T follicular helper cell (primary cell): ENCODE measurements at places on chromosomes 2 and 18.

- DNase-seq = no peak
These were observed 6.1 kb downstream of the TMEM163 start for GRCh38 chr2:134712736-134713135.

DNA sequence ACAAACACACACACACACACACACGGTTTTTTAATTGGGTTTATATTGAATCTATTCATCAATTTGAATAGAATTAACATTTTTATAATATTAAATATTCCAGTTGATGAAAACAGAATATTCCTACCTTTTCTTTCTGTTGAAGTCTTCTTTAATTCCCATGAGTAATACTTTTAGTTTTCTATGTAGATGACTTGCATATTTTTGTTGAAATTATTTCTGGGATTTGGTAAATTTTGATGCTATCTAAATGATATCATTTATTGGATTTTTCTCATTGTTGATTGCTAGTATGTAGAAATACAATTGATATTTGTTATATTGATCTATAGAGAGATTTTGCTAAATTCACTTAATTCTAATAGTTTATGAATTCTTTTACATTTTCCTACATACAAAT lies 12.8 kb upstream of the TCF7L1 start:
- no peak for DNase-seq

DNA sequence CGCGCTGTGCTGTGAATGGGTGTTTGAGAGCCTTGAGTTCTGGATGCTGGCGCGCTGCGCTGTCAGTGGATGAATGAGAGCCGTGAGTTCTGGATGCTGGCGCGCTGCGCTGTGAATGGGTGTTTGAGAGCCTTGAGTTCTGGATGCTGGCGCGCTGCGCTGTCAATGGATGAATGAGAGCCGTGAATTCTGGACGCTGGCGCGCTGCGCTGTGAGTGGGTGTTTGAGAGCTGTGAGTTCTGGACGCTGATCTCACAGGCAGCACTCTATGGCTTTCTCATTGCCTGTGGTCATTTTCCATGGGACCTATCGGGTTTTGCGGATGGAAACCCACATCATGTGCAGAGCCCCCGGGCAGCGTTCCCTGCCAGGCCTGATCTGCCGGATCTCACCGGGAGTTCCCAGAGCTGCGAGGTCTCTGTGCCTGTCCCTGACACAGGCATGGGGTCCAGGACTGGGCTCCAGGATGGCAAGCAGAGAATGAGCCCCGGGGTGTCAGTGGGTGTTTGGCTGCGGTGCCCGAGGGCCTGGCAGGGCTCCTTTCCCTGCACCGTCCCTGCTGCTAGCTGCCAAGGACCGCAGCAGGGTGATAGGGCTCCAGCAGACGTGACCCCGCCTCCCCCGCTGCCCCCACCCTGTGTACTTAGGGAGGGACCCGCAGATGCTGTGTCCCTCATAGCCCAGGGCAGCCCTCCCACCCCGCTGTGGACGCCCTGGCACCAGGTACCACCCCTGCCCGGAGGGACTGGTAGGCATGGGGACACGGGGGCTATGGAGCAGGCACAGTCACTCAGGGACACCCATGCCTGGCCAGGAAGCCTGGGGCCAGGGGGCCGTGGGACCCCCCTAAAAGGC lies 9.7 kb downstream of the PDCD1 start:
- DNase-seq = no peak

- DNase-seq = no peak
These were observed 15.7 kb downstream of the DYNC1I2 start for GRCh38 chr2:171702781-171703556.

- no peak for DNase-seq
These were observed 178.3 kb downstream of the TRIB2 start for GRCh38 chr2:12895017-12895416.

DNA sequence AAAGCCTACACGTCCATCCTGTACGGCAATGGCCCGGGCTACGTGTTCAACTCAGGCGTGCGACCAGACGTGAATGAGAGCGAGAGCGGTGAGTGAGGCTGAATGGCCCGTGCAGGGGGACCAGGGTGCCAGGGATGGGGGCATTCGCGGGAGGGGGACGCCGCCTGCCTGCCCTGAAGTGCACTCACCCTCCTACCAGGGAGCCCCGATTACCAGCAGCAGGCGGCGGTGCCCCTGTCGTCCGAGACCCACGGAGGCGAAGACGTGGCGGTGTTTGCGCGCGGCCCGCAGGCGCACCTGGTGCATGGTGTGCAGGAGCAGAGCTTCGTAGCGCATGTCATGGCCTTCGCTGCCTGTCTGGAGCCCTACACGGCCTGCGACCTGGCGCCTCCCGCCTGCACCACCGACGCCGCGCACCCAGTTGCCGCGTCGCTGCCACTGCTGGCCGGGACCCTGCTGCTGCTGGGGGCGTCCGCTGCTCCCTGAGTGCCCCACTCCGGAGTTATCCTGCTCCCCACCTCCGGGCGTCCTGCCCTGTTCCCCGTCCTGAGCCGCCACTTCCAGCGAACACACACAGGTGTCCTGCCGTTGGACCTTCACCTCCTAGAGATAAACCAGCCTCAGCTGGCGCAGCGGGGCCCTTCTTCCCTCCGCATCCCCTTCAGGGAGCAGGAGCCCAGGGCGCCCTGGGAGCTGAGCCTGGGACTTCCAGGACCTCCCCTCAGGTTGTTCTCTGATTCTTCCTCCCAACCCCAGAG lies 2.9 kb downstream of the ALPI start:
- no peak for DNase-seq

- DNase-seq = no peak
These were observed 846.2 kb downstream of the SLC4A3 start for GRCh38 chr2:220473611-220474010.

GRCh38 chr2:63049970-63050333 lies 678 bp upstream of the OTX1 start:
- DNase-seq = no peak

DNA sequence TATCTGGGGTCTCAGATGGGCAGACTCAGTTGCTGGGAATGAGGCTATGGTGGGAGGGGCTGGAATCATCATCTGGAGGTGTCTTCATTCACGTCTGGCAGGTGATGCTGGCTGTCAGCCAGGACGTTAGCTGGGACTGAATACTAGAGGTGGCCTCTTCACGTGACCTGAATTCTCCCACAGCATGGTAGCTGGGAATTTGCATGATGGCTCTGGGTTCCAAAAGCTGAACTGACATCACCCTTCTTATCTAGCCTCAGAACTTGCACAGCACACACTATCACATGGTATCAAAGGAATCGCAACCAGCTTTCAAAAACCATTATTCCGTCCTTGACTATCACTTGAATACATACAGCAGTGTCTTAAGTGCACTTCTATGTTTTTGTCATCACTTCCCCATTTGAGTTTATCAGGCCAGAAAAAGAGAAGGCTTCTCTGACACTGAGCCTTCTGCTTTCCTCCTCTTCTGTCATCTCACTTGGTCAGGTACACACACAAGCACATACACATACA lies 53.0 kb upstream of the LRP2 start:
- DNase-seq = no peak

- DNase-seq = no peak
These were observed 108.9 kb upstream of the ITGA4 start for GRCh38 chr2:181348107-181348837.

- DNase-seq = no peak
These were observed 22.5 kb upstream of the ST8SIA3 start for GRCh38 chr18:57329856-57330255.

GRCh38 chr2:213306316-213306942 lies 22.2 kb downstream of the SPAG16 start:
- DNase-seq = no peak

DNA sequence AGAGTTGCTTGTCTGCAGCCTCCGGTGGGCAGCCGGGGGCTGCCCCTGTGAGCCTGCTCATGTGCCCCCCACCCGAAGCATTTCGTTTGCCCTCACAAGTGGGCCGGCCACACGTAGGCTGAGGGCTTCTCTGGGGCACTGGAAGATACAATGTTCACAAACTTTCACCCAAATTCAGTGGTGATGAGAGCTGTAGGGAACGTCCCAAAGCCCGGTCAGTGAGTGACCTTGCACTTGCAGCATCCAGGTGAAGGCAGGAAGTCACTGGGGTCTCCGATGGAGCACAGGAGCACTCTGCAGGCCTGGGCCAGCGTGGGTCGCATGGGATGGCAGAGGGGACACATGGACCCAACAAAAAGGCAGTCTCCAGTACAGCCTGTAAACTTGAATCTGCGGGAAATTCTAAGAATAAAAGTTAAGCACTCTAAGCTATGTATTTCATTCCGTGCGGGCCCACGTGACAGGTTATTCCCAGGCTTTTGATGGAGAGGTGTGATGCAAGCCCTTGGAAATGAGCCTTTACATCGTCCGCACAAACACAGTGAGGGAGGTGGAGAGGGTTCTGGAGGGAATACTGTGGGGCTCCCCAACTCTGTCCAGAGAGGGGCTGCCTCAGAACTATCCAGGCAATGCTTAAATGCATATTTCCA lies 42.5 kb downstream of the CNGA3 start:
- no peak for DNase-seq

DNA sequence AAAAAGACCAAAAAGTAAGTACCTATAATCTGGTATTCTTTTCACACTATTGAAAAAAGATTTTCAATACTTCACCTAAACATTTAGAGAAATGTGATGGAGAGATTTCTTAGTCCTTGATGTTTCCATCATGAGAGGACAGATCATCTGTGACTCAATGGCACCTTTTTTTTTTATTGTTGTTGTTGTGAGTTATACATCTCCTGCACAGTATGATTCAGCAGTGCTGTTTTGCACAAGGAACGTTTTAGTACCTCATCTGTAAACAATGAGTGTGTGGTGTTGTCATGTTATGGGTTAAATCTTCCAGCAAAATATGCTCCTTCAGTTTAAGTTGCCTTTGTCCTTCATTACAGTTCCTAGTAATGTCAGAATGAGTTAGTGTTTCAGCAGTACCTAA lies 2.2 kb downstream of the KIAA1328 start:
- no peak for DNase-seq

DNA sequence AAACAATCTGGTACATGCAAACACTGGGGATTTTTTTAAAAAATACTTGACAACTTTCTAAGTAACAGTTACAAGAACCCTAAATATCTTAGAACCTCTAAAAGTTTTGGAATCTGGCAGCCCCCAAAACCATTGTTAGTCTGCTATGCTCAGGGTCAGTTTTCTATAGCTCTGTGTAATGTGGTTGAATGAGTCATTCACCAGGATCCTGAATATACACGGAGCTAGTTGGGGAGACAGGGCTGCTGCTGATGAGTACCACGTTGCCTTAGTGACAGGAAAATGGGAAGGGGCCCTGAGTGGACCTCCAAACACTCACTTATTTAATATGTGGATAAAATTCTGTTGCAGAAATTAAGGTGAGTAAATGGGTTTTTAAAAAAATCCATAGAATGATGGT lies 36.9 kb upstream of the TANC1 start:
- DNase-seq = no peak

- DNase-seq = no peak
These were observed 178.1 kb upstream of the CYP26B1 start for GRCh38 chr2:72325592-72326422.

- DNase-seq = no peak
These were observed 2.3 kb downstream of the FZD7 start for GRCh38 chr2:202035941-202036372.

- DNase-seq = no peak
These were observed 63.8 kb downstream of the ARL6IP6 start for GRCh38 chr2:152782171-152782570.

DNA sequence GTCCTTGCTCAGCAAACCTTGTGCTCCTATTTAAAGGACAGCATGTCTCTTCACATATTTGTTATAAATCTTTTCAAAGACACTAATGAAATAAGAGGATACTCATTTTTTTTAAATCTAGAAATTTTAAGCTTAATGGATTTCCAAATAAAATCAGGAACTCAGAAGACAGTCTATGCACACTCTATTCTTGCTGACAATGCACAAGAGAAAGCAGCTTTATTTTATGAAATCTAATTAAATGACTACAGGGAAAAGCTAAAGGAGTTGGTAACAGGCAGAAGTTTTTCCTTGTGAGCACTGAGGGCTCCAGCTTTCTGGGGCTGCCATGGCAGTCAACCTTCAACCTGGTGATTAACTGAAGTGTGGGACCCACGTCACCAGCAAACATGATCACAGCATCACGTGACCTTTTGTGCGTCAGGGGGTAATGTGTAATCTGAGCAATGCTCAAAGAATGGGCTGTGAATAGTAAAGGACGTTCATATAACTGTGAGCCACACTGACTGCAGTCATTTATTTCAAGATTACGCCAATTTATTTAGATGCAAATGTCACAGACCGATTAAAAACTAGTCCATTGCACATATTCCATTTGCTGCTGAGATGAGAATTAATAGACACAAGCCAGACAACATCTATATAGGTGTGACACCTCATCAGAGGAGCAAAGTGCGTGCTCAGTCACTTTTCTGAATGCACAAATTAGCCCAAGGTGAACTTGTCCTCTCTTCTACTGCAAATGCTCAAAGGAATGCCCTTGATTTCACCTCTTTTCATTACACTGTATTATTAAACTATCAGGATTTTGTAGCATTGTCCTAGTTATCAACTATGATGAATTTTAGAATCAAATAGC lies 11.6 kb upstream of the DNER start:
- DNase-seq = no peak

- DNase-seq = no peak
These were observed 72.1 kb downstream of the UBE2E3 start for GRCh38 chr2:181052523-181052891.

GRCh38 chr2:120919771-120920453 lies 184.2 kb downstream of the GLI2 start:
- DNase-seq = no peak

DNA sequence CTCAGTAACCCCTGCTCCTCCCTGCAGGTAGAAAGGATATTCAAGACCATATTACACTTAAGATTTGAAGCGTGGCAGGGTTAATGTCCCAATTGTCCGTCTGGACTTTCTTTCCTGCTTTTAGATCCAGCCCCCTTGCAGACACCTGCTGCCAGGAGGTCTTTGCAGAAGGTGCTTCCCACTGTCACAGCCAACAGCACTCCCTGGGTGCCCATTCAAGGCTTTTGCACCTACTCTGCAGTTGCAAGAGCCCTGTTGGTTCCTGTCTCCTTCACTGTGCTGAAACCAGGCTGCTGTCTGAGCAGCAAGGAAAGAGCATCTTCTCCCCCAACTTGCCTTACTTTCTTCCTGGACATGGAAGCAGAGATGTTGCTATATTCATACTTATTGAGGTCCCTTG lies 1043.0 kb upstream of the POU3F3 start:
- DNase-seq = no peak

GRCh38 chr2:240707043-240707756 lies 15.5 kb downstream of the AQP12A start:
- no peak for DNase-seq

DNA sequence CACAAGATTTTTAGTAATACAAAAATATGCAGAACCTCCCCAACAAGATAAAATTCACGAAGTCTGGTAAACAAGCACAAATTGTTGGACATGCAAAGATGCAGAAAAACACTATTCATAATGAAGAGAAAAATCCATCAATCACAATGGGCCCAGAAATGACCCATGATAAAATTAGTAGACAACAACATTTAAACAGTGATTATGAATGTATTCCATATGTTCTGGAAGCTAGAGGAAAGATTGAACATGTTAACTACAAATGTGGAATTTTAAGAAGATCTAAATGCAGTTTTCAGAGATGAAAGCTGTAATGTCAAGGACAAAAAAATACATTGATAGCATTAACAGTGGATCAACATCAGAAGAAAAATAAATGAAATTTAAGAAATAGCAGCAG lies 243.3 kb upstream of the LINC00305 start:
- no peak for DNase-seq

- no peak for DNase-seq
These were observed 12.1 kb downstream of the SPIRE1 start for GRCh38 chr18:12645751-12646203.

- no peak for DNase-seq
These were observed 507.3 kb upstream of the LRRTM4 start for GRCh38 chr2:78029392-78029995.

- DNase-seq = no peak
These were observed 1.4 kb upstream of the CTNNA2 start for GRCh38 chr2:79511320-79511951.

GRCh38 chr2:128834207-128834879 lies 515.7 kb upstream of the HS6ST1 start:
- no peak for DNase-seq
